Pulmonary artery endothelial cell (primary cell): ENCODE measurements at places on chromosomes 6 and 20. TPM values are rescaled to one million over a fixed set of nuclear protein-coding genes. Genes with fewer than 3 reads are reported as not detected.

OR12D1 gene
- total RNA-seq = not detected in 2 replicates

CCDC167 gene
- total RNA-seq = 23.0 and 24.1 TPM in 2 replicates

GPX5 gene
- total RNA-seq = not detected in 2 replicates

NOX3 gene
- not detected in 2 replicates for total RNA-seq

BPIFB1 gene
- not detected in 2 replicates for total RNA-seq

PBOV1 gene
- total RNA-seq = not detected in 2 replicates

KHDRBS2 gene
- total RNA-seq = not detected in 2 replicates

FAM217A gene
- not detected in 2 replicates for total RNA-seq

CST2 gene
- total RNA-seq = not detected in 2 replicates

TRIM26 gene
- total RNA-seq = 25.2 and 31.7 TPM in 2 replicates

PRSS16 gene
- total RNA-seq = not detected in 2 replicates

TRIM31 gene
- not detected in 2 replicates for total RNA-seq

ZC2HC1B gene
- not detected in 2 replicates for total RNA-seq

PCK1 gene
- total RNA-seq = not detected in 2 replicates

BTNL2 gene
- total RNA-seq = not detected in 2 replicates

LYRM4 gene
- 20.4 and 23.3 TPM in 2 replicates for total RNA-seq

C6orf163 gene
- 0.56 and 1.1 TPM in 2 replicates for total RNA-seq

EGFL8 gene
- 1.2 and 1.3 TPM in 2 replicates for total RNA-seq

SGK2 gene
- 0.07 TPM in 1 of 2 replicates, not detected in the other for total RNA-seq

ANKRD60 gene
- total RNA-seq = 0.07 TPM in 1 of 2 replicates, not detected in the other

BCAS1 gene
- not detected in 2 replicates for total RNA-seq

BMP5 gene
- total RNA-seq = 0.11 TPM in 1 of 2 replicates, not detected in the other

OVOL2 gene
- not detected in 2 replicates for total RNA-seq

PNPLA1 gene
- total RNA-seq = not detected in 2 replicates

STMND1 gene
- total RNA-seq = not detected in 2 replicates

TBC1D20 gene
- 23.9 and 32.1 TPM in 2 replicates for total RNA-seq

TRERF1 gene
- 0.40 and 0.85 TPM in 2 replicates for total RNA-seq

TRIM15 gene
- total RNA-seq = not detected in 2 replicates

LAMA2 gene
- 1.8 and 7.4 TPM in 2 replicates for total RNA-seq

DPPA5 gene
- total RNA-seq = not detected in 2 replicates

LGSN gene
- total RNA-seq = not detected in 2 replicates

SNPH gene
- 6.4 and 14.0 TPM in 2 replicates for total RNA-seq

ZNF391 gene
- 0.20 and 0.71 TPM in 2 replicates for total RNA-seq

ANGPT4 gene
- total RNA-seq = not detected in 2 replicates

ACSS1 gene
- 5.9 and 22.0 TPM in 2 replicates for total RNA-seq

OR2J3 gene
- total RNA-seq = not detected in 2 replicates

FAM209B gene
- total RNA-seq = not detected in 2 replicates

KIF6 gene
- not detected in 2 replicates for total RNA-seq

KCNQ2 gene
- total RNA-seq = not detected in 2 replicates

BHLHE23 gene
- not detected in 2 replicates for total RNA-seq
